Activated CD4-positive, alpha-beta T cell treated with anti-CD3 and anti-CD28 coated beads for 4 hours (primary cell): ENCODE measurements at places on chromosomes 6 and 20.

DNA sequence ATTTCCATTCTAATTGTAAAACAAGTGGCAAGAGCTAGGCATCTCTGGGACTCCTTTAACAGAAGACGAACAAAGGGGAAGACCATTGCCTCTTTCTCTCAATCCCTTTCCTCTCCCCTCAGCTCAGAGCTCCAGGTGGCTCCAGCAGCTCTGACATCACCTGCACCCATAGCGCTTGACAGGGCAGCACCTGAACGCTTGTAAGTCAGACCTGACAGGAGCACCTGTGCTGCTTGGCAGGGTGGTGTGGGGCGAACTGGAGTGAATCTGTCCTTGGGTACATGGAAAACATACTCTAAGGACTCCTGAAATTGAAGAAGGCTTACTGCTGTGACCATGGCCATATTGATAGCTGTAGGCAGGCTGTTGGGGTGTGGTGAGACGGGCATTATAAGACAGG is 409.5 kb upstream of the AGPAT4 start:
- no peak for DNase-seq

- DNase-seq, result no peak
Measured at GRCh38 chr6:88815491-88815890, 147.9 kb downstream of the RNGTT start.

GRCh38 chr6:135657207-135657606 is 159.7 kb upstream of the AHI1 start:
- no peak for DNase-seq

DNA sequence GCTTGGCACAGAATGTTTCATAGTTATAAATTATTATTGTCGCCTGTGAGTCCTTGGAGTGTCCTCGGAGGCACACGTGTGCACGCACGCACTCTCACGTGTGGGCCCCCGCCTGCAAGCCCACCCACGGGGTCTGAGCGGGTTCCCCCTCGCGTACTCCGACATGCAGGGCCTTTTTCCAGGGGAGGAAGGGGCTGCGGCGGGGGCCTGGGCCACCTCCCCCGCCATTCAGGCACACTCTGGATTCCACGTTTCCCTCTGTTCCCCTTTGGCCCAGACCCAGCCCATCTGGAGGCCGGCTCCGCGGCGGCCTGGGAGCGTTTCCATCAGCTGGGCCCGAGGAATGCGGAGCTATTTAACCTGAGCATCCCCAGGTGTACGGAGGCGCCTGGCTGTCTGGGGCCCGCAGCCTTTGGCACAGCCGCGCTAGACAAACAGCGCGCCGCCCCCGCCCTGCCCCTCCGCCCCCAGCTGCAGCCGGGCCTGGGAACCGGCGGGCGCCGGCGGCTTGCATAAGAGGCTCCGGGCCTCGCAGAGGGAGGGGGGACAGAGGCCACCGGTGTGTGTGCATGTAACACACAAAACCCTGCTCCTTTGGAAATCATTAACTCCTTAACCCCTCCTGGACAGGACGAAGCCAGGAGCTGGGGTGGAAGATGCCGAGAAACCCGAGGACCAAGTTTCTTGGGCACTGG is 3.3 kb downstream of the ID1 start:
- no peak for DNase-seq

DNA sequence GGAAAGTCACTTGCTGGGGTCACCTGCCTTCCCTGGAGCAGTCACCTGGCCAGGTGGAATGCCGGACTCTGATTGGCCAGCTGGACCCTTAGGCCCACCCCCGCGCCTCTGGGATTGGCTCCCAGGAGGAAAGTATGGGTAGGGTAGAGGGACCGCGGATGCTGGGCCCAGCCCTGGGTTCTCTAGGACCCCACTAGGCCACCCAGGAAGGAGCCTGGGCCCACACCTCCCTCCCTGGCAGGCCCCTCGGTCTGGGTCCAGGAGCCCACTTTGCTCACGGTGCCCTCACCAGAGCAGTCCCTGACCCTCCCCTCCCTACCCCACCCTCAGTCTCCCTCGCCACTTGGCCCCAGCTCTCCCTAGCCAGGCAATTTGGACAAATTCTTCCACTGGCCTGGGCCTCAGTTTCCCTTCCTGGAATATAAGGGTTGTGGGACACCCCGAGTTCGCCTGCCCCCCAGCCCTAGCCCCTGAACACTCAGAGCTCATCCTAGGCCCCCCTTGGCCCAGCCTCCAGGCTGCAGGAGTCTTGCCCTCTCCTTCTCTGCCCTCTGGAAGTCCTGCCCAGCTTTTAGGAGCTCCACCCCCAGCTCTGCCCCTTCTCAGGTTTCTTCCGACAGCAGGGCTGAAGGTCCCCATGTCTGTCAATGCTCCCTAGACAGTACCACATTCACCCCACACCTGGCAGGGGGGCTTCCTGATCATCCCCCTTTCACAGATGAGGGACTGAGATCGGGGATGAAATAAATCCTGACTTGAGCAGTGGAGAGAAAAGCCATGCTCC is 299.6 kb downstream of the TAF4 start:
- DNase-seq, result no peak

DNA sequence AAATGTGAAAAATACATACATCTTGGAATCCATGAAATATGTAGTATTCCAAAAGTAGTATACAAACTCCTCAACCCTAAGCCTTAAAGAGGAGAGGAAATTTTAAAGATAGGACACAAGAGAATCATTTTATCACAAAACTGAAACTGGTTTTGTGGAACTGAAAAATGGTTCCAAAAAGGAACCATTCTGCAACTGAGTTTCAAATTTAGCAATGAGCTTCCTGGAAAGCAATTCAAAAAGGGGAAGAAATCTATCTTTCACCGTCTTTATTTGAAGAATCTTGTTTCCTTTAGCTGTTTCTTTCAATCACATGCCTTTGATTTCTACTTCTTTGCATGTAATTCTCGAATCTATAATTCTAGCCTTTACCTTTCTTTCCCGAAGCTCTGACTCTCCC is 32.2 kb upstream of the LAMP5 start:
- no peak for DNase-seq

GRCh38 chr20:24698189-24698588 is 228.8 kb downstream of the SYNDIG1 start:
- no peak for DNase-seq

DNA sequence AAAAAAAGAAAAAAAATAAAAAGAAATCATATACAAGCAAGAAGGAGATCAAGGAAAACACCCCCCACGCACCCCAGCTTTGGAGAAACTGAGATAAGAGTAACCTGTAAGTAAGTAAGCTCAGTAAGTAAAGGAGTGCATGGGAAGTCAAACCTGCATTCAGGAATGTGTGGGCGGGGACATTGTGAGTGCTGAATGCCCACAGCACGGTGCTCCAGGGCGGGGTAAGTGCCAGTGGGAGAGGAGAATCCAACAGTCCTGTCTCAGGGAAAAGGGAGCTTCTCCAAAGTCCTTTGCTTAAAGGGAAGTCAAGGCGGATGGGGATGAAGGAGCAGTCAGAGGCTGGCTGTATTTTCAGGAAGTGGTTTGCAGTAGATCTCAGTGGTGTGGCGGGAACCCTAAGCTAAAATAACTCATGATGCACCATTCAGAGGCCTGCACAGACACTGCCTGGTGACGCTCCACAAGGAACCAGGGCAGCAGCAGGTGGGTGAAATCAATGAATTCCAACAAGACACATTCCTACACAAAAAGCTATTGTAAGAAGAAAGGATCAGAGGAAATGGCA is 368.0 kb downstream of the QKI start:
- no peak for DNase-seq

- DNase-seq, result no peak
Measured at GRCh38 chr20:20609522-20609921, 102.9 kb downstream of the RALGAPA2 start.
